ENCODE measurements at places on chromosomes 5 and 9.

- no peak overlapping the region for H3K27ac ChIP-seq
- H3K27me3 ChIP-seq: no peaks in the 10 kb centered on the region
- H3K4me1 ChIP-seq: no peaks in the 10 kb centered on the region
Measured at GRCh38 chr9:93319992-93320500, 131.4 kb upstream of the FAM120A start.

DNA sequence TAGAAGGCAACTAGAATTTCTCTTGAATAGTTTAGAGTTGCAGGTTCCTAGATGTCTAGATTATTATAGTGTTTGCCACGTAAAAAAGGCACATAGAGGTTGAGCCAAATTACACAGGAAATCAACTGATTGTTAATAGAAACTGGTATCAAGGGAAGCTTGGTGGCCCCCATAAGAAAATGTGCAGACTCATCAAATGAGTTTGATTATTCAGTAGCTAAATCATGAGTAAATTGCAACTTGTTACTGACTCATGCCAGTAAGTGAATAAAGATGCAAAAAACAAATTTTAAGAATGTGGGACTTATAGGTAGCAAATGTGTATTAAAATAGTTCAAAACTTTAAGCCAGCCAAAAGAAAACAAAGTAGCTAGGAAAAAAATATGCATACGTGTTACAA is 1078.9 kb upstream of the CDH9 start:
- H3K4me3 ChIP-seq: no peak overlapping the region
- no peak for DNase-seq
- no peak overlapping the region for H3K27ac ChIP-seq

- no peak for DNase-seq
- peak overlapping the region; percentile 51 for H3K27ac ChIP-seq
- H3K27me3 ChIP-seq: no peaks in the 10 kb centered on the region
- no peaks in the 10 kb centered on the region for H3K36me3 ChIP-seq
Measured at GRCh38 chr5:174843263-174844250, 119.2 kb downstream of the MSX2 start.

GRCh38 chr5:120678279-120678678 is 214.2 kb downstream of the PRR16 start:
- no peaks in the 10 kb centered on the region for H3K4me1 ChIP-seq
- no peak overlapping the region for H3K4me3 ChIP-seq
- no peaks in the 10 kb centered on the region for H3K27me3 ChIP-seq
- DNase-seq: no peak
- H3K27ac ChIP-seq: no peak overlapping the region

- no peak overlapping the region for H3K27ac ChIP-seq
- no peaks in the 10 kb centered on the region for H3K27me3 ChIP-seq
- no peak for DNase-seq
- H3K36me3 ChIP-seq: no peaks in the 10 kb centered on the region
Measured at GRCh38 chr5:145619806-145620310, 215.3 kb downstream of the PRELID2 start.

DNA sequence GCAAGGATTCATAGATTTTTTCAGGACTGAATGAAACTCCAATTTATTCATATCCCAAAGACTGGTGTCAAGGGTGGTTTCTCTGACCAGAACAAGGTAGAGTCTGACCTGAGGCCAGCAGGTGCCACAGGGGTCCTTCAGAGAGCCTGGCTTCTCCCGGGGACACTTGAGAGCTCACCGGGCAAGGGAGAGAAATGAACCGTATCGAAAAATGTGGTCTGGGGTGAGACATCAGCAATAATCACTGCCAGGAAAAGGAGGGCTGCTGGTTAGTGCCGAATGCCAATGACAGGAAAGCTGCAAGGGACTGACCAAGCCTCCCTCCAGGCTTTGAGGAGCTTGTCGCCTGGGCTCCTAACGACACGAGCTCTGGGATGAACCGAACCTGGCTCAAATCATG is 142.7 kb downstream of the TTLL11 start:
- peaks cover 3% of the 10 kb centered on the region for H3K4me1 ChIP-seq
- no peak overlapping the region for H3K4me3 ChIP-seq
- no peak for DNase-seq
- H3K36me3 ChIP-seq: no peaks in the 10 kb centered on the region
- H3K27me3 ChIP-seq: no peaks in the 10 kb centered on the region
